ENCODE measurements at places on chromosomes 5 and 9.

DNA sequence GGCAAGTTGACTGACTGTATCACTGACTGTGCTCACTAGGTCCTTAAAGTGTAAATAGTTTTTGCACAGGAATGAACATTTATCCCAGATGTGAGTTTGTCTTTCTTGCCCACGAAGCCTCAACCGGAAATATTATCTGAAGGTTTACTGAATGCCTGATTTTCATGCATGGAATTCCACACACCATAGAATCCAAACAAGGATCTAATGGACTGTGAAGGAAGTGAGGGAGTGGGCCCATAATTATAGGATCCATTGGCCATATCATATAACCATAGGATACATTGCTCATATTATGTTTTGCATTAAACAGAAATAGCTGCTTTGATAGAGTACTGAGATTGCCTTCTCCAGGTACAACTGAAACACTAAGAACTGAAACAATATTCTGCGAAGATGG, 1057.2 kb upstream of the EDIL3 start:
- no peak for DNase-seq

DNA sequence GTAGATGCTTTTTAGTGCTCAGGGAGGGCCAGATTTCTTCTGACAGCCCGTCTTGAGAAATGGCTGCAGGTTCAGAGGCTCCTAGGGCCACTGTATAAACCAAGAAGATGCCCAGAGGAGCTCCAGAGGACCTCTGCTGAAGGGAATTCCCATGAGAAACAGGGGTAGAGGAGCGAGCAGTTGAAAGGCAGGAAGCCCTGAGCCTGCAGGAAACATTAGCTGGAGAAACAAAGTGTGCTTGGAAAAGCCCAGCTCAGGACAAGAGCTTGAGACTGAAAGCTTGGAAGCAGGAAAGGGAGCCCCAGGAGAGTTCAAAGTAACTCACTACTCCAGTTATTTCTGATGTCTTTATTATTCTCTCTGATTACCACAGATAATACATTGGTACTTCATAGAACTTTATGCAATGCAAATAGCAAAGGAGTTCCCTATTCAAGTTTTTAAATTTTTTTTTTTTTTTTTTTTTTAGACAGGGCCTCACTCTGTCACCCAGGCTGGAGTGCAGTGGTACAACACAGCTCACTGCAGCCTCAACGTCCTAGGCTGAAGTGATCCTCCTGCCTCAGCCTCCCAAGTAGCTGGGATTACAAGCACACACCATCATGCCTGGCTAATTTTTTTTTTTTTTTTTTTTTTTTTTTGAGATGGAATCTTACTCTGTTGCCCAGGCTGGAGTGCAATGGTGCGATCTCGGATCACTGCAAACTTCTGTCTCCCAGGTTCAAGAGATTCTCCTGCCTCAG, 16.5 kb downstream of the HBEGF start:
- no peak for DNase-seq

DNA sequence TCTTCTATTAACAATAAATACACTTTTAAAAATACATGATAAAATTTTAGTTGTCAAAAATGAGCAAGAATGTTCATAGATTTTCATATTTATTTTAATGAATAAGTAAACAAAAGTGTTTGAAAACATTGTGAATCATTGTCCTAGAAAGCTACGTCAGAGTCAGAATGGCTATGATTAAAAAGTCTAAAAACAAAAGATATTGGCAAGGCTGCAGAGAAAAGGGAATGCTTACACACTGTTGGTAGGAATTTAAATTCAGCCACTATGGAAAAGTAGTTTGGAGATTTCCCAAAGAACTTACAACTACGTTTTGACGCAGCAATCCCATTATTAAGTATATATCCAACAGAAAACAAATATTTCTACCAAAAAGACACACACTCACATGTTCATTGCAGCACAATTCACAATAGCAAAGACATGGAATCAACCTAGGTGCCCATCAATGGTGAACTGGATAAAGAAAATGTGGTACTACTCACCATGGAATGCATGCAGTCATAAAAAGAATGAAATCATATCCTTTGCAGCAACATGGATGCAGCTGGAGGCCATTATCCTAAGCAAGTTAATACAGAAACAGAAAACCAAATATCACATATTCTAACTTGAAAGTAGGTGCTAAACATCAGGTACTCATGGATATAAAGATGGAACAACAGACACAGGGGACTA, 49.2 kb upstream of the FBXL17 start:
- no peak for DNase-seq

GRCh38 chr5:114565871-114566270, 204.0 kb downstream of the KCNN2 start:
- no peak for DNase-seq

DNA sequence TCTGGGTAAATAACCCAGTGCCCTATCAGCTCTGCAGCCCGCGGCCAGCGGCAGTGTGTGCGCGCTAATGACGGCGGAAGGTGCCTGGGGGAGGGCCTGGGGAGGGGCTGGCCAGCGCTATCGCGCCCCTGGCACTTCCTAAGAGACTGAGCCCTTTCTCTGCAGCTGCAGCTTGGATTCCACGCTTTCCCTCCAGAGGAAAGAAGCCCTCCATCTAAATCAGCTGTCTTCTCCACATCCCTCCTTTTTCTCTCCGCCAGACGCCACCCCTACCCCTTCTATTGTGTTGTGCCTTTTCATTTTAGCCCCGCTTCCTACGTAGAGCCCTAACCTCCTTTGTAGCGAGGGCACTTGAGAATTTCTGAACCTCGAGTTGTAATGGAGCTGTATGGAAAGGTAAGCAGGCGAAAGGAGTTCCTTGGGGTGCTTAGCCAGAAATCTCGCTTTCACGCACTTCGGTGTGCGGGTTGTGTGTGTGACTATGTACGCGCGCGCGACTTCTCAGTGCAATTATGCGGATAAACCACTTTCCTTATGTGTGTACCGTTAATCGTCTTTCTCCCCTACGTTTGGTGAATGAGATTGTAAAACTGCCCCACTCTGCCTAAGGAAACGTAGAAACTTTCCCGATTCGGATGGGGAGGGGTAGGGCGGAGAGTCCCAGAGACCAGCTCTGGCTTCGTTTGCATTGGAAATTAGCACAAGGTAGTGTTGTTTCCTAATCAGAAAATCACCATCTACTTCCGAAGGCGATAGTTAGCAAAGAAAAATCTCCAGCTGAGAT, 664 bp upstream of the RAB3C start:
- no peak for DNase-seq

DNA sequence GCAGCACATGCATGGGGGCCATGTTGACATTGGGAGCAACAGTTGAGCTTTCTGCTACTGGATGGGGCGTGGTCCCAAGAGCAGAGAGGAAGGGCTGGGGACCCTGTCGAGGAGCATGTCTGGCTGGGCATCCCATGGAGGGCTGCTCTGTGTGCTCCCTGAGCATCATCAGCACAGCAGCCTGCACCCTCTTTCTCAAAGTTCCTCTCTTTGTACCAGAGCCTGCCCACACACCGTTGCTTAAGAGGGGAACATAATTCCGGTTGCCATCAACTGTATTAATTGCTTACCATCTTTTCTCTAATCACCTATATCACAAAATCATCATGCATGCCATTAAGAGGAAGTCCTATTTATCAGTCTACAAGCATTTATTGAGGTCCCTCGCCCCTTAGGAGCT, 55.2 kb upstream of the DIRAS2 start:
- no peak for DNase-seq

- no peak for DNase-seq
Measured at GRCh38 chr5:620152-620551, 8.0 kb downstream of the CEP72 start.

DNA sequence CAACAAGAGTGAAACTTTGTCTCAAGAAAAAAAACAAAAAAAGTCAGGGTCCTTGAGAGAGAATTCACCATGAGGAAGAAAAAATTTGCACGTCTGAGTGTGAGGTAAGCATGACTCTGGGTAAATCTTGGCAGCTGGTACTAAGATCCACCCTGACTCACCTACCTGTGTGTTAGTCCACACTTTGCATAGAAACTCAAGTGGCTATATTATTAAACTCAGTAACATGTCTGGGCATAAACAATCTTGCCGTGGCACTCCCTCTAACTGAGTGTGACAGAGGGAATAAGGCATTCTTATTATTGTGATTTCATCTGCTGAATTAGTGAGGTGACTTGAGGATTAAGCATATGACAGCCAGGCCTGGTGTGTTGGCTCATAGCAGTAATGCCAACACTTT, 259.4 kb upstream of the VLDLR start:
- no peak for DNase-seq

DNA sequence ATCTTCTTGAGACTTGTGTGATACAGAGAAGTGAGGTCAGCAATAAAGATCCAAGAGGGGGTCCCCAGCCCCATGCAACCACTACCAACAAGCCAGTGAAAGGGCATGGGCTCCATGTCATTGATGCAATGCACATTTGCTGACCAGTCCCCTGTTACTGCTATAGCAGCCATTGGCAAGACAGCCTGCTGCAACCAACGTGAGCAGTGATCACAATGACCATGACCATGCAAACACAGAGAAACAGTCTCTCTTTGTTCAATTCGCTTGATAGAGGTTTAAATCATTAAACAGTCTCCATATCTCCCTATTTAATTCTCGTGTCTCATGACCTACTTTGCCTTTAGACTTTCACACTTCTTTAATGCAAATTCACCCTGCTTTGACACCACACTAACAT, 30.0 kb upstream of the FOXB2 start:
- no peak for DNase-seq

GRCh38 chr5:96718635-96719077, 56.5 kb downstream of the CAST start:
- DNase-seq: no peak

DNA sequence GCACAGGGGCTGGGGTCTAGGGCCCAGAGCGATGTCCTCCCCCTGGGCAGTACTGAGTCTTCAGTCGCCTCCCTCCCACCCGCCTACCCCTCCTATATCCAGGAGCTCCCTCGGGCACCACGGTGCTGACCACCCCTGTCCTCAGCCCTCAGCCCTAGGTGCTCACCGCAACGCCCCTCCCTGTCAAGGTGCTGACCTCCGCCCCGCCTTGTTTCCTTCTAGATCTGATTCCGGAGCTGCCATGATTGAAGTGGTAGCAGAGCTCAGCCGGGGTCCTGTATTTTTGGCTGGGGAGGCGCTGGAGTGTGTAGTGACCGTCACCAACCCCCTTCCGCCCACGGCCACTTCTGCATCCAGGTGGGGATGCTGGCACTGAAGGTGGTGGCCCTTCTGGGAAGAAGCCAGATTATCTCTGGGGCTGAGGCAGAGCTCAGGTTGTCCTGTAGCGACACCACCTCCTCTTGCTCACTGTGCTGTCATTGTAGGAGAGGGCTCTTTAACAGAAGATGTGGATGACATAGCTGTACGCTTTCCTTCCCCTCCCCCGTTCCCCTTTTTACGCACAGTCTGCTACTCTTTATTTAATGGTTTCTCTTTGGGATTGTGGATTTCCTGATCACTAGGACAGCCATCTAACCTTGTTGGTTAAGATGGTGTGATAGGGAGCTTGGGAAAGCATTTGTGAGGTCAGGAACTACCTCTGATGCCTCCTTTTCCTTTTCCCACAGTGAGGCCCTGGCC, 598 bp downstream of the RGP1 start:
- DNase-seq: no peak

- no peak for DNase-seq
Measured at GRCh38 chr9:37543468-37543867, 32.7 kb downstream of the FBXO10 start.

GRCh38 chr9:134560654-134561053, 80.9 kb upstream of the COL5A1 start:
- no peak for DNase-seq

DNA sequence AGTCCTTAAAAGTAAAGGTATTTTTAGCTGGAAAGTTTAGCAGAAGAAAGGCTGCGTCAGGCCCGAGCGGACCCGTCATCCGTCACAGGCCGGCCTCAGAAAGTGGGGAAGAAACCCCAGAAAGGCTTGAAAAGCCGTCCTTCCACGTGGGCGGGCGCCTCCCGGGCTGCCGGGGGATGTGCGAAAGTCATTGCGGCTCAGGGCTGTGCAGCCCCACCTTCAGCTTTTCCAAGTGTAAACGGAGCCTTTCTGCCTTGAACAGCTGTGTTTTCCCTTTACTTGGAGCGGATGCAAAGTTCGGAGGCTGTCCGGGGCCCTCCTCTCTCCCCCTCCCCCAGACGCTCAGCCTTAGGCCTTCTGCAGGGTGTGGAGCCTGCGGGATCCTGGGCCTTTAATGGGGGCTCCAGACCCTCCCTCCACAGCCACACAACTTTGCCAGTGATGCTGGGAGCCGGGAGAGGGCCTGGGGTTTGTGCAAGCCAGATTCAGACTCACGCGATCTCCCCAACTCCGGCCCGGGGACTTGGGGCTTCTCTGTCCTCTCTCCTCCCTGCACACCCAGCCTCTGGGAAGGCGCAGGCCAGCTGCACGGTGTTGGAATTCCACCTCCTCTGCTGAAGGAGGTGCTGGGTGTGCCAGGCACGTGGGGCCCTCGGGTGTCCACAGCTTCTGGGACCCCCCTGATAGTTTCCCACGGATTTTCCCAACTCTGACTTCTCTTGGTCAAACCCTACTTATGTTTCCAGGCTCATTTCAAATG, 95.5 kb upstream of the RAPGEF1 start:
- DNase-seq: no peak

DNA sequence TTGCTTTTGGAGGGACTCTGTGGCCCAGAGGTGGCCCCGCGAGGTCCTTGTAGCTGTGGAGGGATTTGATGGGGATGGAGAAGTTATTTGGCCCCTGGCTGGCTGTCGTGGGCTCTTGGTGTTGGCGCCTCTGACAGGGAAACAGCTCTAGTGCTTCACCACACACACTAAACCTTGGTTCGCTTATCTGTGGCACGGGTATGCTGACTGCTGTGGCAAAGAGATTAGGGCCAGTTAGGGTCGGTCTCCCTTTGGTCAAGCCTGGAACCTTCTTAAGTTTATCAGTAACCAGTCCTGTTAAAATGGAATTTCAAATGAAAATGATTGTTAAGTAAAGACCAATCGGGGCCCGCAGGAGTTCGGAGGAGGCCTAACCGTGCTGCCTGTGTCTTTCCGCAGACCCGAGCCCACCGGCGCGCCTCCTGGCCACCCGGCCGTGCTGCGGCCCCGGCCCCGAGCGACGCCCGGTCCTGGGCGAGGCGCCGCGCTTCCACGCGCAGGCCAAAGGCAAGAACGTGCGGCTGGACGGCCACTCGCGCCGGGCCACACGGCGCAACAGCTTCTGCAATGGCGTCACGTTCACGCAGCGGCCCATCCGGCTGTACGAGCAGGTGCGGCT, 28.4 kb downstream of the NEURL1B start:
- no peak for DNase-seq

GRCh38 chr9:86978922-86979474, 31.7 kb upstream of the GAS1 start:
- DNase-seq: no peak

- DNase-seq: no peak
Measured at GRCh38 chr5:122849771-122850170, 4.4 kb downstream of the SNX24 start.

Measured in stimulated activated CD8-positive, alpha-beta memory T cell treated with anti-CD3 and anti-CD28 coated beads, Interleukin-7, amount 100 ng/mL, for 1 hour (primary cell).